ENCODE measurements at places on chromosomes 2 and 18.

- DNase-seq: no peak
These were observed 873.8 kb downstream of the SUCLG1 start for GRCh38 chr2:83585250-83585649.

DNA sequence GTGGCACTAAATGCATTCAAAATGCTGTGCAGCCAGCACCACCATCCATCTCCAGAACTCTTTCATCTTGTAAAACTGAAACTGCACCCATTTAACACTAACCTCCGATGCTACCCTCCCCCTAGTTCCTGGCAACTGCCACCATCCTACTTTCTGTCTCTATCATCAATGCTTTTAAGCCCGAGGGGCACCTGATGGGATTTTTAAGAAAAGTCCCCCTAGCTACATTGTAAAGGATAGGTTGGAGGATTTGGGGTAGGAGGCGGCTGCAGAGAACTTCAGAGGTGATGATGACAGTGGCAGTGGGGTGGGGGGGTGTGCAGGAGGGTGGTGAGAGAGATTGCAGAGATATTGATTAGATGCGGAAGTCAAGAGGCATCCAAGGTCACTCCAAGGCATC is 10.8 kb upstream of the YWHAQ start:
- DNase-seq: no peak

DNA sequence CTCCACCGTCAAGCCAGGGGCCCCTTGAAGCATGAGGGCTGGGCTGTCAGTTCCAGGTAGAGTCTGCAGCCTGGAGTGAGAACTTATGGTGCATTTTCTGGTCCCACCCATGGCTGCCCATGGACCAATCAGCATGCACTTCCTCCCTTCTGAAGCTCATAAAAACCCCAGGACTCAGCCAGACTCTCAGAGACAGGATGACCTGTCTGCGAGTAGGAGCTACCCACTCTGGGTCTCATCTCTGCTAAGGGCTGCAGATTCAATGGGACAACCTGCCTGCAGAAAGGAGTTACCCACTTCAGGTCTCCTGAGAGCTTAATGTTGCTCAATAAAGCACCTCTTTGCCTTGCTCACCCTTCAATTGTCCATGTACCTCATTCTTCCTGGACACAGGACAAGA is 9.4 kb upstream of the DUSP19 start:
- no peak for DNase-seq

DNA sequence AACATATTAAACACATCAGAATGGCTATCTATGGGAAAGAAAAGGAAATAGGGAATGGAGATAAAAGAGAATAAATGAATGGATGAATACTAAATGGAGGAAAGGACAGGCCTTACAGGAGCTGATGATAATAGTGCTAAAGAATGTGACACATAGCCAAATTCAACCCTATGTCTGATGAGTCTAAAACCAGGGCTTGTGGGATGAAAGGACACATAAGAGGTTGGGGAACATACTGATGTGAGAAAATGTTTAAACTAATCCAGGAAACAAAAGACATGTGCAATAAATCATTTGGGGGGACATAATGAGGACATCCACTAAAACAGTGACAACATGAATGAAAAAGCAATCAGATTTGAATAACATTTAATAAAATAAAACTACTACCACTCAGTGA is 120.0 kb downstream of the DYM start:
- no peak for DNase-seq

DNA sequence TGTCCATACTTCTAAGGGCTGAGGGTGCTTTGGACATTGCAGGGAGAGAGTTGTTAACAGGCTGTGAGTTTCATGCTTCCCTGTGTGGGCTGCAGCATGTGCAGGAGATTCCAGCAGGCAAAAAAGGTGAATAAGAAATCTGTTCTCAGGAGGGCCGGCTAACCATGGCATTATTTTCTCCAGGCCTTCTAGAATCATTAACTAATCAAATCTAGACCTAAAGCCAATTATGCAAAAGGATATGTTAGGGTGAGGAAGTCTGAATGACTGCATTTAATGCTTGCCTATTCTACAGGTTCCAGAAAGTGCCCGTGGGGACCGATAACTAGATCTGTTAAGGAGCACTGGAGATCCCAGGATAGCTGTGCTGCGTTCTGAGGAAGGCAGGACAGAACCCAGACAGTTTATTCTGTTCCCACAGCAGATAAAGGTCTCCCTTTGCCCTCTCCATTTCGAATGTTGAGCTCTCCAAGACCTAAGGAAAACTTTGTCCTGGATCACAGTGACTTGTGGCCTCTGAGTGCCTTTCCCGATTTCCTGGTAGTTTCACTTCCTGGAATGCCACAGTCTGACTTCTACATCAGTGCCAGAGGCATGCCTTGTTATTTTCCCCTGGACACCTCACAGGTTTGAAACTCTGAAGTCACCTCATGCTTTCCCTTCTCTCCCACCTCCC is 50.0 kb upstream of the ZFP36L2 start:
- DNase-seq: no peak

DNA sequence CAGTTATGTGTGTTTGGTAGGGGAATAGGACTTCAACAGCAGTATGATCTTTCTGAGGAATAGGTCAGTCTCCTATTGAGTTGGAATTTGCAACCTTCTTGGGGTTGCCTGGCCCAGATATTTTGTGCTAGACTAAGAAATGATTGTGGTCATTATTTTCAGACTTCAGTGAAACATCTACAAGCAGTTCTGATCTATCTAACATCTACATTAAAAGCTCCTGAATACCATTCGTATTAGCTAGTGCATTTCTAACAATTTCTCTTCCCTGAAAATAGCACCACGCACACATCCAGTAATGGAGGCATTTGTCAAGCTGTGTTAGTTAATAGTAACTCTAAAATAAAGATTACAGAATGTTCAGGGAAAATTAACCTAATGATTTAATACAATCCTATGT is 179.3 kb downstream of the FIGN start:
- DNase-seq: no peak

- no peak for DNase-seq
These were observed 3.0 kb downstream of the SAP130 start for GRCh38 chr2:128024816-128025215.

- no peak for DNase-seq
These were observed 1.7 kb upstream of the ZNF24 start for GRCh38 chr18:35345950-35346349.

DNA sequence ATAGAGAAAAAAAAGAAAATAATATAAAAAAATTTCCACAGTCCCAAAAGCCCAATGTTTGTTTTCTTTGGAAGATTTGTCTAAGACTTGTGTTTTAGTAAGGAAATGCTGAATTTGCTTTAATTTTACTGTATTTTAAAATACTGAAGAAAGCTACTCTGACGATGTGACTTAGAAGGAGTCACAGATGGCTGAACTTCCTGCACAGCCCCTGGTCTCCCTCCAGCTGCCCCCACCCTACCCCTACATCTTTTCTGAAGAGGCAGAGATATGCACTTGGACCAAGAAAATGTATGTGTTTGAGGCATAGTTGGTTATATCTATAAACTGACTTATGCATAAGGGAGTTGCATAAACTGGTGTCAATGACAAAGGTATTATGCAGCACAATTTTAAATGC is 172.3 kb downstream of the CDH2 start:
- DNase-seq: no peak

DNA sequence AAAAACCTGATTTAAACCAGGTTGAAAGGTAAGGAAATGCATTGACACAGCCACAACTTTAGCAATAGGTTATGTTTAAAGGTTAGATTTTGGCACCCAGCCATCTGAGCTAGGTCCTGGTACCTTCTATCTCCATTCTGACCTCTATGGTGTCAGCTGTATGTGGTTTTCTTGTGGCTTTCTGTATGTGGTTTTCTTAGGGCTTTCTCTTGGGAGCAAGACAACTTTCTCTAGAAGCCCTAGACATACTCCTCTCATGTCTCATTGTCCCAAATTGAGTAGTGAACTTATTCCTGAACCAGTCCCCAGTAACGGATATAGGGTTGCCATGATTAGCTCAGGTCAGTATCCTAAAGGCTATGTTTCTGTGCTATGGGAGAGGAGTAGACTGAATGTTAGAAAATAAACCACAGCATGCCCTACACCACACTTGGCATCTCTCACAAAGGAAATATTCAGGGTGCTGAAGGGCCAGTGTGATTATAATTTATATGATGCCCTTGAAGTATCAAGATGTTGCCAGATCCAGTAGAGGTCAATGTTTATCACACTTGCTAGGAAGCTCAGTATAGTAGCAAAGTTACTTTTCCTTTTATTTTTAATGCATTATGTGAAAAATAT is 176.1 kb downstream of the CAPN13 start:
- DNase-seq: no peak

GRCh38 chr18:49249521-49249920 is 210.9 kb downstream of the DYM start:
- peak; percentile 42 for DNase-seq

- no peak for DNase-seq
These were observed 73.8 kb downstream of the KIF5C start for GRCh38 chr2:148948868-148949267.

- no peak for DNase-seq
These were observed at the start of gene SRD5A2 for GRCh38 chr2:31580321-31581117. Gene SRD5A2 (minus strand): TSS chr2:31580938. CDS start chr2:31580900, 38 bp downstream.

DNA sequence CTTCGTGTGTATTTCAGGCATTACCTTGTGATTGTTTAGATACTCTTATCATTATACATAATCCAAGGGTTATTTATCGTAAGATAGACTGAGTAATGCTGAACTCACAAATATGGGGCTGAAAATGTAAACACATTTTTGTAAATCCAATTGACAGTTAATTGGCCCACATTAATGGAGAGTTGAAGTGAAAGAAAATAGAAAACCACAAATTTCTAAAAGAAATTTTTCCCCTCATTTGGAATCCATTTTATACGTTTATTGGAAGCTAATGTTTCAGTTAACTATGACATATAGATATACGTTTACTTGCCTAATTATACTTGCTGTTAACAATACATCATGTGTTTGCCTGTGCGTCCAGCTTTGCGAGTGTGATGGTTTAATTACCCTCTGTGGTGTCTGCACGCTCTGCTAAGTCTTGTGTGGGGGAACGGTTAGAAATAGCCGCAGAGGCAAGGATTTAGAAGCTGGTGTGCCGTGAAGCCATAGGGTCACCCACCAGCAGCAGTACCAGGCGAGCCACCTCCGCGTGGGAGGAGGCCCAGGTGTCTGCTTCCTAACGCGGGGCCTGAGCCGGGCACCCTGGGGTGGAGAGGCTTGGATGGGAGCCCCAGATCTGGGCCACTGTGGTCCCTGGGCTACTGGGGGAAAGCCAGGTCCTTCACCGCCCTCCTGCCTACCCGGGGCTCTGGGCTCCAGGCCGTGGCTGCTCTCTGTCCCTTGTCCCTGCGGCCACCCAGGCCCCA is 38.0 kb downstream of the TSHZ1 start:
- DNase-seq: no peak

DNA sequence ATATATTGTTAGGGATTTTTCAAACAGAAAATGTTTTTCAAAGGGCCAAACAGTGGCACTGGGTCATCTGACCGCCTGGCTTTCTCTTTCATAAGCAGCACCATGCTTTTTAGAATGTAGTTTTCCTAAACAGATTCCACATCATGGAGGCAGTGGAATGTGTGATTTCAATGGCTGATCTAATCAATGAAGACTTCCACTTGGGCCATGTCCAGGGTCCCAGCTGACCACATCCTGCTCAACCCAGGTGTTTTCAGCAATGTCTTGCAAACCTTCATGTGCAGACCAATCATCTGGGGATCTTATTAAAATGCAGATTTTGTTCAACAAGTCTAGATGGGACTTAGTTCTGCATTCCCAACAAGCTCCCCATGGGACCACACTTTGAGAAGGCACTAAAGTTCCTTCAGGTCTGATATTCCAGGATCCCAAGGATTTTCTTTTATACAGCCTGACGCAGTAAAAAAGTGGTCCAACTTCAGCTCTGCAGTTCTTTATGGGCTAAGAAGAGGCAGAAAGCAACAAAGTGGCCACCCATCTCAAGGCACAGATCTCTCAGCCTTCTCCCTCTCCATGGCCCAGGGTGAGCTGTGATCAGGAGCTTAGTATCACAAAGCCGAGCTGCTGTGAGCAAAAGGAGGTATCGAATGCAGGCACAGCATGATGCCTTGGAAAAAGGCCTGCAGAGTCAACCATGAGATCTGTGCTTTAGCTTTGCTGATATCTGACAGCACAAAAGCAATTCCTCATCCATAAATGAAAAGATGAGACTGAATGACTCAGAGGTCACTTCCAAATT is 3.7 kb downstream of the ALKAL2 start:
- DNase-seq: no peak

- no peak for DNase-seq
These were observed 23.0 kb downstream of the POU3F3 start for GRCh38 chr2:104876606-104877570.

- no peak for DNase-seq
These were observed 635.0 kb upstream of the FANCL start for GRCh38 chr2:58876126-58876525.

GRCh38 chr2:64063924-64064331 is 44.7 kb upstream of the VPS54 start:
- DNase-seq: no peak

- no peak for DNase-seq
These were observed 112.0 kb upstream of the STPG4 start for GRCh38 chr2:47266939-47267710.

GRCh38 chr2:9946818-9947217 is 4.7 kb upstream of the GRHL1 start:
- no peak for DNase-seq

DNA sequence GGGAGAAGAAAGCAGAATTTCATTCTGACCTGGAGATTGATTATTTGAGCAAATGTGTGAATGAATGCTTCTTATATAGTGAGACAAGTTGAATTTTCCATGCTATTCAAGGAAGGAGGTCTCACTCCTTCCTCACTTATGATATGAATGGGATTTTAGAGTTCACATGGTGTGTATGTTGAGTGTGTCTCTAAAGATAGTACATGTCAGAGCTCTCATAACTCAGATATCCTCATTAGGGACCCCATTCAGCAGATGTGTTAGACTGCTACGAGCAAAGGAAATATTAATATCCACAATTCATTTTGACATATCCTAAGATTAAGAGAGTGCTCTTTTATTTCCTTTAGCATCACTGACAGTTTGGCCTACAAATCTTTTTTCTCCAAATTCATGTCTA is 368.5 kb downstream of the ARHGAP15 start:
- DNase-seq: no peak

- no peak for DNase-seq
These were observed 11.4 kb upstream of the DTNB start for GRCh38 chr2:25684577-25685473.

GRCh38 chr2:226117510-226118065 is 682.0 kb downstream of the IRS1 start:
- no peak for DNase-seq

- peak; percentile 29 for DNase-seq
These were observed 30.8 kb upstream of the ZNF396 start for GRCh38 chr18:35407871-35408481.

- no peak for DNase-seq
These were observed 99.8 kb downstream of the SMAD7 start for GRCh38 chr18:48850822-48851598.

DNA sequence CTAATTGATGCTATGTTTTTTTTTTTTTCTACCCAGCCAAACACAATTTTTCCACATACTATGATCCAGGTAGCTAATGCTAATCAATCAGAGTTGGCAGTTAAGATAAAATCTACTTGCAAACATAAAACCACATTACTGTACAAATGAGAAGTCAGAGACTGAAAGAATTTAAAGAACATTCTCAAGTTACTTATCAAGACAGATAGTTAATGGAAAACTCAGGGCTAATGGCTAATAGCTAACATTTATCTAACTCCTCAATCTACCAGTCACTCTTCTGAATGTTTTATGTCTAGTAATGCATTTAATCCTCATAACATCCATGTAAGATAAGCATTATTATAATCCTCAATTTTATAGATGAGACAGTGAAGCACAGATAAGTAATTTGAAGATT is 537.6 kb upstream of the SETBP1 start:
- no peak for DNase-seq

GRCh38 chr2:9767656-9768281 is 75.5 kb upstream of the TAF1B start:
- no peak for DNase-seq

All from HTR-8/SVneo (cell line).